SJSA1 (cell line): ENCODE measurements at places on chromosomes 6 and 20. TPM values are rescaled to one million over a fixed set of nuclear protein-coding genes. Genes with fewer than 3 reads are reported as not detected.
A peak's percentile ranks its signal among the peaks of the same experiment; 100 is the strongest.

NXT1 gene
- 76.0 and 82.5 TPM in 2 replicates for total RNA-seq

DNA sequence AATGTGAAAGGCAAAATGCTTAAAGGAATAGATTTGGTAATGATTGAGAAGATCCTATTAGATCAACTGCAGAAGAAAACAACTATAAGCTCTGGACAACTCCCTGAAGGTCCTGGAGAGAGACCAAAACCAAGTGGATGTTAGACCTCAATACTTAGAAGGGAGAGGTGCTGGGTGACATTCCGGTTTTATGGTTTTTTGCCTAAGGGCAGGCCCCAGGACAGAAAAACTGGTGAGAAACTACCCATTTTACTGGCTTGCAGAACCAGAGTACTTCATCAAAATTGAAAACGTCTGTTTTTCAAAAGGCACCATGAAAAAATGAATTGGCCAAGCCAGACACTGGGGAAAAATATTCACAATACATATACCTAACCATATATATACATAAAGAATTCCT, 26.3 kb downstream of the SAMHD1 start:
- no peak for DNase-seq

DNA sequence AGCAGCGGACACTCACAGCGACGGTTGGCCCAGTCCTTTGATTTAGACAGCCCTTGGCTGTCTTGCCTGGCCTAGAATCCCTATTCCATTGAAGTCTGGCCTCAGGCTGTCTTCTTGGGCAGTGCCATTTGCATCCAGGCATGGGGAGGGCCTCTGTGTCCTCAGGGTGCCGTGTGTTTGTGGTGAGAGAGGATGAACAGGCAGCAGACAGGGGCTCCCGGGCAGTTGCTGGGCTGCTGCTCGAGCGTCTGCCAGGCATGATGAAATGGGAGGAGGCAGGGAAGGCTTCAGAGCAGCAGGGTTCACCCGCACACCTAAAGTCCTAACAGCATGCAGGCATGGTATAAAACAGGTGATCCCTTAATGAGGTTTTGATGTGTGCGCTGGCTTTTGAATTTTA, 126.9 kb downstream of the SOBP start:
- no peak for DNase-seq

HSPA1L gene
- 0.78 and 0.87 TPM in 2 replicates for total RNA-seq

PRL gene
- not detected in 2 replicates for total RNA-seq

GRCh38 chr6:30322527-30323501, 3.9 kb upstream of the TRIM39 start:
- DNase-seq: peak; percentile 65

TMEM244 gene
- not detected in 2 replicates for total RNA-seq

DNA sequence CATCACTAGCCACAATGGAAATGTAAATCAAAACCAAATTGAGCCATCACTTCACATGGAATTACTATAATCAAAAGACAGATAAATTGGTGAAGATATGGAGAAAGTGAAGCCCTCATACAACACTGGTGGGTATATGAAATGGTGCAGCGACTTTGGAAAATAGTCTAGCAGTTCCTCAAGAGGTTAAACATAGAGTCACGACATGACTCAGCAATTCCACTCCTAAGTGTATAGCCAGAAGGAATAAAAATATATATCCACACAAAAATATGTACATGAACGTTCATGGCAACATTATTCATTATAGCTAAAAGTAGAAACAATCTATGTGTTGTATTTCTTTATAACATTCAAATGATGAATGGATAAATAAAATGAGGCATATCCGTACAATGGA, 33.1 kb upstream of the SH3BGRL2 start:
- DNase-seq: no peak

ABCC10 gene
- 10.9 and 11.3 TPM in 2 replicates for total RNA-seq

RAD21L1 gene
- 0.19 and 0.29 TPM in 2 replicates for total RNA-seq

- no peak for DNase-seq
Observed at GRCh38 chr6:43924222-43924702, 154.3 kb downstream of the VEGFA start.

GRCh38 chr6:12148317-12148801, 136.2 kb downstream of the HIVEP1 start:
- DNase-seq: no peak

WFDC6 gene
- total RNA-seq: not detected in 2 replicates

GRCh38 chr6:17836293-17836692, 129.6 kb upstream of the NUP153 start:
- no peak for DNase-seq

ERMARD gene
- total RNA-seq: 11.3 and 13.4 TPM in 2 replicates

GRCh38 chr20:32229251-32229747, 21.6 kb downstream of the POFUT1 start:
- no peak for DNase-seq

ALDH8A1 gene
- total RNA-seq: not detected in 2 replicates

GRCh38 chr6:139147628-139148027, 12.7 kb downstream of the HECA start:
- DNase-seq: no peak

- DNase-seq: no peak
Observed at GRCh38 chr20:17663486-17663885, 18.6 kb downstream of the RRBP1 start.

GRCh38 chr6:12403947-12404647, 113.9 kb downstream of the EDN1 start:
- DNase-seq: no peak

- DNase-seq: no peak
Observed at GRCh38 chr6:138429761-138430160, 25.7 kb downstream of the HEBP2 start.

OR2J3 gene
- not detected in 2 replicates for total RNA-seq

GRCh38 chr6:139644821-139645220, 270.4 kb upstream of the CITED2 start:
- DNase-seq: no peak

DNA sequence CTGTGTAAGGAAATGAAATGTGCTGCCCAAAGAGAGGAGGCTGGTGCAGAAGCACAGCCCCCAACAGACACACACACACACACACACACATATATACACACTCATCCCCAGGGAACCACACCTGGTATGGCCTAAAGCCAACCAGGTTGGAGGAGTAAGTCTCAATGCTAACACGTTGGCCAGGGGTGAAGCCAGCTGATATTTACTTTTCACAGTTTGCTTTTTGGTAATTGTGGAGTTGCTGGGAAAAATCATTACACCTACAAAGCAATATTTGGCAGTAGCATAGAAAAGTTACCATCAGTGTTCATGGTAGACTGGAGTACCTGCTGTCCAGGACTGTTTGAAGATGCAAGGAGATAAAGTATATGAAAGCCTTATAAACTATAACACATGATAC, 50.3 kb upstream of the NAA20 start:
- no peak for DNase-seq

SCUBE3 gene
- 2.6 and 4.7 TPM in 2 replicates for total RNA-seq

NELFE gene
- 69.4 and 134 TPM in 2 replicates for total RNA-seq

- no peak for DNase-seq
Observed at GRCh38 chr6:31792761-31793171, 2.8 kb downstream of the VARS1 start.

DNA sequence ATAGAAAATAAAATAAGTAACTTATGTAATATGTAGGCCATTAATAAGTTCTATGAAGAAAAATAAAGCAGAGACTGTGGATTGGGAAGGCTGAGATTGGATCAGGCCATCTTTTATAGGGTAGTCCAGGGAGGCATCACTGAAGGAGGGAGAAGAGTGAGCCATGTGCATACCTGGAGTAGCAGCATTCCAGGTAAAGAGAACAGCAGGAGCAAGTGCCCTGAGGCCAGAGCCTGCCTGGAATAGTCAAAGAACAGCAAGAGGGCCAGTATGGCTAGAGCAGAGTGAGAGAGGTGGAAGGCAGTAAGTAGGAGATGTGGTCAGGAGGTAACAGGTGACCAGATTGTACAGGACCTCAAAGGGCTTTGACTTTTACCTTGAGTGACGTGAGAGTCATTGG, 112.1 kb downstream of the EPM2A start:
- DNase-seq: no peak

- DNase-seq: no peak
Observed at GRCh38 chr20:63415647-63416391, 54.7 kb upstream of the CHRNA4 start.

TFAP2B gene
- not detected in 2 replicates for total RNA-seq

- DNase-seq: no peak
Observed at GRCh38 chr20:40563296-40563950, 125.6 kb downstream of the MAFB start.

- DNase-seq: no peak
Observed at GRCh38 chr6:168888786-168889345, 364.8 kb downstream of the THBS2 start.

DNA sequence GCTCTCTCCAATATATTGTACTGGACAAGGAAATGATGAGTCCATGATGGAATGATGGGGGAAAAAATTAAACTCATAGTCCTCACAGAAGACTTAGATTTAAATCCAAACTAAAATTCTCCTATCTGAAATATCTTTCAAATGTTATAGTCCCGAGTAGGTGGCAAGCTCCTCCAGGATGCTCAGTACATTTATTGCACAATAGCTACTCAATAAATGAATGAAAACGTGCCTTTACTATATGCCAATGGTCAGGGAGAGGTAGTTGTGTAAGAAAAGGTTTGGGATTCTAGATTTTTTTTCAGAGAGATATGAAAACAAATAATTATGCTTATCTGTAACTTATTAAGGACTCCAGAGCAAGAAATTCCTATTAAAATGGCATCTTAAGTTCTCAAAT, 32.8 kb downstream of the HS3ST5 start:
- no peak for DNase-seq

DNA sequence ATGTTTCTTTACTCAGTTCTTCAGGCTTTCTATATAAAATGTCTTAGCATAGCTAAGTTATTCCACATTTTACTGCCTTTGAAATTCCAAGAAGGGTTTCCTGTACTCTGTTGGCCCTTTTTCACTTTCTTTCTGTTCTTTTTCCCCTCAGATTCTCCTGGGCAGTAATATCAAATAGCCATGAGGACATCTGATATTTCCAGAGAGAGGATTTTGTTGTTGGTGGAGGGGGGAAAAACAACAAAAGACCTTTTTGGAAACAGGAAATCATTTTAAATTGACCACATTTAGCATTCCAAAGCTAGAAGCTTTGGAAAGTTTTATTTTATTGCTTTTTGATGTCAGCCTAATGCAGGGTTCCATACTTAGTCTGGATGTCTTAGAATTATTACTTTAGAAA, 445.4 kb downstream of the GJA1 start:
- no peak for DNase-seq

- no peak for DNase-seq
Observed at GRCh38 chr6:50236164-50236563, 186.4 kb upstream of the DEFB112 start.

DNA sequence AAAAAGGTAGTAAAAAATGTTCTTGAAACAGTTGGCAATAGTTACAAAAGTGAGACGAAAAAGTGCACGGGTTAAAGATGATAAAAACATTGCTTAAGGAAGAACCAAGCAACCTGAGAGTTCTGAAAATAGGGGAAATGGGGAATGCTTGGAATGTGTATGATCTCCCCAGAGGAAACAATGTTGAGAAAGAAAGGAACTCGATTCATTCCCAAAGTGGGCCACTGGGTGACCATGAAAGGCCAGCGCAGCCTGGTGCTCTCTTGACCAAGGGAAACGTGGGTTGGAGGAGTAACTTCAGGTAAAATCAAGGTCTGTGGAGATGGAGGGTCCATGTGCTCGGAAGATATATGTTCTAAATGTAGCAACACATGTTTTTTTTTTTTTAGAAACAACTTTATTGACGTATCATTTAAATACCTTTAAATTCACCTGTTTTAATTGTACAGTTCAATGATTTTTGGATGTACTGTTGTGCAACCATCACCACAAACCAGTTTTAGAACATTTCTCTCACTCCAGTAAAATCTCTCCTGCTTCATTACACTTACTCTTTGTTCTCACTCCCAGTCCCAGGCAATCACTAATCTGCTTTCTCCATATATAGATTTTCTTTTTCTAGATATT, 34.5 kb upstream of the CEP85L start:
- DNase-seq: no peak

ANKRD66 gene
- not detected in 2 replicates for total RNA-seq

- DNase-seq: no peak
Observed at GRCh38 chr6:167799033-167799821, 27.5 kb upstream of the AFDN start.

LMBRD1 gene
- total RNA-seq: 9.3 and 16.4 TPM in 2 replicates

- no peak for DNase-seq
Observed at GRCh38 chr6:120274547-120274946, 925.0 kb upstream of the MAN1A1 start.

ATXN1 gene
- 20.8 and 24.8 TPM in 2 replicates for total RNA-seq

- no peak for DNase-seq
Observed at GRCh38 chr6:112457886-112458285, 110.8 kb downstream of the RFPL4B start.

DNA sequence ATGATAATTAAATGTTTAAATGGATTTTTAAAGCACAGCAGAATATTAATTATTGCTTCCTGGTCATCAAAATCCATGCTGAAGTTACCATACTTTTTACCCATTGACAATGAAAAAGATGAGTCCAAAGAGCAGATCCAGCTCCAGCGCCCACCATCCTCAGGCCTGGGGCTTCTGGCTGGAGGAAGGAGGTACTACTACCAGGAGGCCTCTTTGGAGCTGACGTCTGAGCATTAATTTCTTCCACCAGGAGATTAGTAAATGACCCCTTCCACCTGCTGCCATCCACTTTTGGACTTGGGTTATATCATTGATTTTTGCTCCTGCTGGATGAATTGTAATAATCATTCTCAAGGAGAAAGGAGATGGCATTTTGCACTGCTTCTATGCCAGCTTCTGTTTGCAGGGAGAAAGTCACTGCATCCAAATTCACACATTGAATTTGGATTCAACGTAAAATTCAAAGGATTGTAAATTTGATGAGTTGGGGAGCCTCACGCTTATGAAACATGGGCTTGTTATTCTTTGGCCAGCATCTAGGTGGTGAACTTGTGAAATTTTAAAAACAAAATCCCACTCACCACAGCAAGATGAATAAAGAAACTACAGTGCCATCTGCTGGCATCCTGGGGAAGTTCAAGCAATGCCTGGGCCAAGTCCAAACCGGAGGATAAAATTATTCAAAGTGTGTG, 121.8 kb downstream of the SASH1 start:
- peak; percentile 63 for DNase-seq

GRCh38 chr6:144847916-144848315, 562.8 kb downstream of the UTRN start:
- no peak for DNase-seq

HRH3 gene
- not detected in 2 replicates for total RNA-seq

- no peak for DNase-seq
Observed at GRCh38 chr6:19892260-19892659, 55.1 kb downstream of the ID4 start.

DNA sequence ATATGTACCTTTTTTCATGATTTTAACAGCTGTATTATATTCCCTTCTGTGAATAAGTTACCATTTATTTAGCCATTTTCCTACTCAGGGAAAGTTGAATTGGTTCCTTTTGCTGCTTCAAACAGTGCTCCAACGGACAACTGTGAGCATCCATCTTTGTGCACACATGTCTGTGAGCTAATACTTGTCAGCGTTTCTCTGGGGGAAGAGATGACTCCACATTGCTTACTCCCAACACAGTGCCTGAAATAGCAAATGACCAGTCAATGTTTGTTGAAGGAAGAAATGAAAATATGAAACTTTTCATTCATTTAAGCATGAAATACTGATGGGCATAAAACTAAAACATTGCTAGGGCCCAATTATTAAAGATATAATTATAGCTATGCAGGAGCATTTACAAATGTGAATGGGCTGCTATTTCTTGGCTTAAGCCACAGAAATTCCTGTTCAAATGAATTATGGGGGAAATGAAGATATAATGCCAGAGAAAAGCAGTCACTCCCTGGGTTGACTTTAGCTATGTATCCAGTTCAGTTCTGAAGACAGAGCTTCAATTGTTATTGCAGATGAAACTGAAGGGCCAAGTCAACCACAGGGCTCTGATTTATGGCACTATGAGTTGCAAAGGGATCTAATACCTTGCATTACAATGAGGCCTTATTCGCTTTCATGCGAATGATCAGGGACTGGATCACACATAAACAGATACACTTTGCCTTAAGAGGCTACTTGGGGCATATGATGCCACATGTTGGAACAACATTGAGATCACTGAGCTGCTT, 47.4 kb upstream of the FOXC1 start:
- no peak for DNase-seq
